ENCODE measurements at places on chromosomes 13 and 19.

GRCh38 chr13:98719527-98720250 is 32.8 kb downstream of the SLC15A1 start:
- DNase-seq: no peak

- no peak for DNase-seq
Observed at GRCh38 chr19:46571495-46571894, 29.6 kb upstream of the CALM3 start.

- no peak for DNase-seq
Observed at GRCh38 chr19:55554741-55555152, 9.4 kb upstream of the SBK3 start.

GRCh38 chr19:45791744-45792469 is 738 bp downstream of the DMWD start:
- DNase-seq: no peak

- DNase-seq: no peak
Observed at GRCh38 chr19:49691243-49692146, 579 bp downstream of the CPT1C start.

GRCh38 chr13:80265348-80265747 is 75.6 kb downstream of the SPRY2 start:
- DNase-seq: no peak
